ENCODE measurements at places on chromosomes 1 and 21. TPM values are rescaled to one million over a fixed set of nuclear protein-coding genes. Genes with fewer than 3 reads are reported as not detected.

GRCh38 chr1:247324204-247324787 lies 7.4 kb downstream of the ZNF496 start:
- no peak for DNase-seq

DNA sequence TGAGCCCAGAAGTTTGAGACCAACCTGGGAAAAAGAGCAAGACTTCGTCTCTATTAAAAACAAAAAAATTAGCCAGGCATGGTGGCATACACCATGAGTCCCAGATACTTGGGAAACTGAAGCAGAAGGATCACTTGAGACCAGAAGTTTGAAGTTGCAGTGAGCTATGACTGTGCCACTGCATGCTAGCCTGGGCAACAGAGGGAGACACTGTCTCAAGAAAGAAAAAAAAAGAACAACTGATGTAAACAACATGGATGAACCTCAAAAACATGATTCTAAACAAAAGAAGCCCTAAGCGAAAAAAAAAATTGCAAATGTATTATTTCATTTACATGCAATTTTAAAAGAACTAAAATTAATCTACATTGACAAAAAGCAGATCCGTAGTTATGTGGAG lies 9.0 kb downstream of the LRRC40 start:
- DNase-seq: no peak

- no peak for DNase-seq
Observed at GRCh38 chr1:184882957-184883815, 91.1 kb downstream of the NIBAN1 start.

GRCh38 chr1:235502601-235503402 lies 1.4 kb downstream of the B3GALNT2 start:
- DNase-seq: no peak

DNA sequence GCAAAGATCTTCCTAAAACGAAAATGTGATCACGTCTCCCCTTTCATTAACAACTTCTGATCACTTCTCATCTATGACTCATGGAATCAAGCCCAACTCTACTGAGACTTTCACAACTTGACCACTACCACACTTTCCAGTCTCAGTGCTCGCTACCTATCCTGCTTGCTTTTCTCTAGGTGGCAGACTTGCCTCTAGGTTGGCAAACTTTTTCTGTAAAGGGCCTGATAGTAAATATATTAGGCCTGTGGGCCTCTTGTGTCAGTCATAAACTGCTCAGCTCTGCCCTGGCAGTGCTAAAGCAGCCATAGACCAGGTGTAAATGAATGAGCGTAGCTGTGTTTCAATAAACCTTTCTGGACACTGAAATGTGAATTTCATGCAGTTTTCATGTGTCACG lies 21.5 kb upstream of the HMGB4 start:
- DNase-seq: no peak

DNA sequence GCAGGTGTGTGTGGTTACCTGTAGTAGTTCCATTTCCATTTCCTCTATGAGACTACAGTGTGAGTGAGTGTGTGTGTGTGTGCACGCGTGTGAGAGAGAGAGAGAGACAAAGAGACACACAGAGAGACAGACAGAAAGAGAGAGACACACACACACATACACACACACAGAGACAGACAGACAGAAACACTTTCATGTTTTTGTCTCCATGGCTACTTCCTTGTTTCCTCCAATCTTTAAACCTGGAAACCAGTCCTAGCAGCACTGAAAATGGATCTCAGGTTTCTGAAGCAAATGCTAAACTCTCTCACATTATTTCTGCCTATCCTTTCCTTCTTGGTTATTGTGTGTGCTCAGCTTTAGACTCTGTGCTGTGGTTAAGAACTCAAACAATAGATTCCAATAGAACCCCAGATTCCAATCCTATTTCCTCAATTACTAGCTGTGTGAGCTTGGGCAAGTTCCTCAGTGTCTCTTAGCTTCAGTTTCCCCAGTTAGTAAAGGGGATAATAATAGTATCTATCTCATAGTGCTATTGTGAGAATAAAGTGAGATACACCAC lies 22.4 kb upstream of the ABCD3 start:
- DNase-seq: no peak

DNA sequence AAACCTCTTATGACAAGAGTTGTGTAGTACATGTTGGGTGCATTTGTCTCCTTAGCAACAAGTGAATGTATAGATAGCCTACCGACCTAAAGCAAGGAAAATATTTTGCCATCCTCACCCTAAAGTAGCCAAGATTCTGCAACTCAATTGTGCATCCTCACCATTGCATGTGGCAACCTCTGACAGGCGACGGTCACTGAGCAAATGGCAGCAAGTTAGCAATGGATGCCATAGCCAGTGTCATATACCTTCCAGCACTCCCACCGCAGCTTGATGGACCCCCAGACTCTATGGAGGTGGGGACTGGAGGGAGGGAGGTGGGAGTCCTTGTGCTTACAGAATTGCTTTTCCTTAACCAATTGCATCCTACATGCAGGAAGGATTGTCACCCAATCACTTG lies 17.0 kb downstream of the PROX1 start:
- DNase-seq: no peak

DNA sequence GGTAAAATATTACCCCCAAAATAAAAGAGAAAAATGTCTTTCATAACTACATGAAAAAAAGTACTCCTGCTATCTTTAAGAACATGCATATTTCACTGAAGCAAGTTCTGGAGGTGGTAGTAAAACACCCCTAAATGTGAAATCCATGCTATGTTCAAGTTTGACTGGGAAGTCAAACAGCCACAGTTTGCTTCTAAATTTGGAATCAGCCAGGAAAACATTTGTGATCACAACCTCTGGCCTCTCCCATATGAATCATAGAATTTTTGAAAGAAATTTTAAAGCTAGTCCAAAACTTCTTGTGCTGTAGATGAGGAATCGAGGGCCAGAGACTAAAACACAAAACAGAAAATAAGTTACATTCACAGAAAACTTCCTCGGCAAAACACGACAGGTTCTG lies 6.6 kb downstream of the SORT1 start:
- DNase-seq: peak; percentile 45

DNA sequence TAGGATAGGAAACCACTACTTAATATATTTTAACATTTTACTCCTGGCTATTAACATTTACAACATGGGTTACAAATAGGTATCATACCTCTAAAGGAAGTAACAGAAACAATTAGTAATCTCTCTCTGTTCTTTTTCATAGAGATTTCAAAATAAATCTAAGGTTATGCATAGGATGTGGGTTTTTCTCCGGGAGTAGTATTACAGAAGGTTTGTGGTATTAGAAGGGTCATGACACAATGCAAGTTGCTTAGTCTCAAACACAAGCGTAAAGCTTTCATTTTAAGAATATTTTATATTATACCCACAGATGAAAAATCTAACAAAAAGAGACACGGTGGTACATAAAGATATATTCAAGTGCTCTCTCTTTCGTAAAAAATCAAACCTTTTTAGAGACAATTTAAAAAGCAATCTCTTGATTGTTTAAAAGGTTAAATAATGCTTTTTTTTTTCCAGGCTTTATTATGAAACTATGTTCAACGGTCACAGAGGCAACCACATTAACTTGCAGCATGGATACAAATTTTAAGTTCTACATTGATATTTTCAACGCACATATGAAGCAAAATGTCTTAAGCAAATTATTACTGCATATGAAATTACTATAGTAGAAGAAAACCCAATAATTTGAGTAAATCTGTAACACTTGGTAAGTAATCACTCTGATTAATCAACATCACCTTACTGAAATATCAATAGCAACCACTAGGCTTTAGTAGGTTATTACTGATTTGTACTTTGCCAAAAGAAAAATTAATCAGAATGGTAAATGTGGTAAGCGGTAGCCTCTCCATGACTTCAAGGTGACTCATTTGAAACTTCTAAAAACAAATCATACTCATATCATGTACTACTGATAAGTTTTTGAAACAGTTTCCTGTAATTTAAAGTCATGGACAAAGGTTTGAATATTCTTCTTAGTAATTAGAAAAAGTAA lies 97.4 kb upstream of the GFI1 start:
- DNase-seq: no peak

DNA sequence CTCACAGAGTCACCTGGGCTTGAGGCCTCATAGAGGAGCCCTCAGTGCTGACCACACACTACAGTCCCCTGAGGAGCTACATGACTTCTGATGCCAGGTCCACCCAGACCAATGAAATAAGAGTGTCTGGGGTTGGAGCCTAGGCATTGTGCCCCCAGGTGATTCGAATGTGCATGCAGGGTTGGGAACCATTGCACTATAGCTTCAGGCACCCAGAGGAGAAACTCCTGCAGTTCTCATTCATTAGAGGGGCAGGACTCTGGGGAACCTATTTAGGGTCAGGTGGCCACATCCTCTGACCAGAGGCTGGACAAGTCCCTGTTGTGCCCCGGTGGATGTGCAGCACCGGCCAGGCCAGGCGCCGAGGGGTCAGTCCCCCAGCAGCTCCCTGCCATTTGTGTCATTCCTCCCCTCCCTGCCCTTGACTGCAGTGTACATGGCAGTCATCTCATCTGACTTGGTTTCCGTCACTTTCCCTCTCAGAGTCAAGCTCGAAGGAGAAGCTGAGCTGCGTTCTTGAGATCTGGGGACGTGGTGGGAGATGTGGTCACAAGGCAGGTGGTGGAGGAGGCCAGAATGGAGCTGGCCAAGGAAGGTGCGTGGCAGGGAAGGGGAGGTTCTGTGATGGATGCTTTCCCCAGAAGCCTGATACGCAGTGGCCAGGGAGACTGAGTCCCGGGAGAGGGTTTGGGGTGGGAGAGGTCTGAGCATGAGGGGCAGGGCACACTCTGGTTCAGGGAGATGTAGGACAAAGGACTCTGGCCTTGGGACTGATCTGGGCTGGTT lies 6.4 kb downstream of the CLDN19 start:
- DNase-seq: no peak

DNA sequence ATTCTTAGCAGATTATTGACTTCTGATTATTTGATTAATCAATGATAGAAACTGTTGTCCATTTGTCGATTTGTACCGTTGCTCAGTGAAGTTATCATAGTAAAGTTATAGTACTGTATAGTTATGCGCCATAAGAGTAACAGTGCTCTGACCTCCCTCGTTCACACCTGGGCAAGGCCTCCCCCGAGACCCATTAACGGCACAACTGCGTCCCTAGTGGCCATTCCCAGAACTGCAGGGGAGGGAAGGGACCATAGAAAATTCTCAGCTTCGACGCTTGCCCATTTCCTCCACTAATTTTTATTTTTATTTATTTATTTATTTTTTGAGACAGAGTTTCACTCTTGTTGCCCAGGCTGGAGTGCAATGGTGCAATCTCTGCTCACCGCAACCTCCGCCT lies 334.4 kb downstream of the DSCAM start:
- no peak for DNase-seq

- no peak for DNase-seq
Observed at GRCh38 chr1:194026422-194026821, 840.0 kb upstream of the B3GALT2 start.

PCAT6 gene
- total RNA-seq: not detected

CFHR4 gene
- not detected for total RNA-seq

Data from lung (tissue), 17 donors.